ENCODE measurements at places on chromosomes 7 and 10.

DNA sequence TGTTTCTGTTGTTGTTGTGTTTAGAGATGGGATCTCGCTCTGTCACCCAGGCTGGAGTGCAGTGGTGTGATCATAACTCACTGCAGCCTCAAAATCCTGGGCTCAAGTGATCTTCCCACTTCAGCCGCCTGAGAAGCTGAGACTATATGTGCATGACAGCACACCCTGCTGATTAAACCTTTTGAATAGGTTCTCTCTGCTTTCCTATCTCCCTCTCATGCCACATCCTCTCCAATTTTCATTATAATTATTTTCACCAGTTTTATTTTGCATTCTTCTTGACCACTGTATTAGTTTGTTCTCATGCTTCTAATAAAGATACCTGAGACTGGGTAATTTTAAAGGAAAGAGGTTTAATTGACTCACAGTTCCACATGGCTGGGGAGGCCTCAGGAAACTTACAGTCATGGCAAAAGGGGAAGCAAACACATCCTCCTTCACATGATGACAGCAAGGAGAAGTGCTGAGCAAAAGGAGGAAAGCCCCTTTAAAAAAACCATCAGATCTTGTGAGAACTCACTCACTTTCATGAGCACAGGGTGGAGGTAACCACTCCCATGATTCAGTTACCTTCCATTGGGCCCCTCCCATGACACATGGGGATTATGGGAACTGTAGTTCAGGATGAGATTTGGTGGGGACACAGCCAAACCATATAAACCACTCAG lies 12.9 kb downstream of the AGK start:
- peak; percentile 23 for DNase-seq

DNA sequence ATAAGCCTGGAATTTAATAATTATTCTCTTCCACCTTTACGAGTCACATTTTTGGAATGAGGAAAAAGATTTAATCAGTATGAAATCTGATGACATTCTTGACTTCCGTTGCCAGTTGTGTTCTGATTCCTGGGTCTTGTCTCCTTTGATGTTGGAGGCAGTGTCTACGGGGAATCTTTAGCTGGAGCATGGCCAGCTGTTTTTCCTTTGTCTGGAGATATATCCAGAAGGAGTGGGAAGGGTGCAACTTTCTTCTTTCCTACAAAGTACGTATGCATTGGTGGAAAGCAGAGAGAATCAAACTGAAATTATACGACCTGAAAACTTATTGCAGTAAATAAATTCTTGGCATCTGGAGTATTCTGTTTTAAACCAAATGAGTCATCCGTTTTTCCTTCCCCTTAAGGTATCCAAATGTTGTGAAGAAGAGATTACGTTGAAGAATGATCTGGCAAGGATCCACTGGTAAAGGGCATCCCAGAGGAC lies 6.9 kb upstream of the GNG11 start:
- no peak for DNase-seq

DNA sequence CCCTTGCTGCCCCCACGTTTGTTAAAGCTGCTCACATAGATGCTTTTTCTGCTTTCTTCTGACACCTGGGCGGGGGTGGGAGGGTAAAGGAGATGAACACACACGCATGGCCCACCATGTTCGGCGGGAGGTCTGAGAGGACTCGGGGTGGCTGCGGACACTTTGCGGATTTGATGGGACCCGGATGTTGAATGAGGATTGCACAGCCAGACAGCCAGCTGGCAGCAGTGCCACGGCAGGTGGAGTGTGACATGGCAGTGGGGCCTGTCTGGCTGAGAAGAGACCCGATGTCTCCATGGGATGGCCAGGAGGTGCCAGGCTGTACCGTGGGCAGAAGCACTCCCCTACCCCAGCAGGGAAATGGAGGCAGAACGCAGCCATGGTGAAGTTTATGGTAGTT lies 31.2 kb downstream of the PPP2R2D start:
- no peak for DNase-seq

- no peak for DNase-seq
Observed at GRCh38 chr10:26621889-26622711, 75.4 kb upstream of the PDSS1 start.

- DNase-seq: no peak
Observed at GRCh38 chr7:25996006-25996408, 156.0 kb upstream of the NFE2L3 start.

GRCh38 chr10:12484002-12484918 lies 134.9 kb downstream of the CAMK1D start:
- no peak for DNase-seq

- no peak for DNase-seq
Observed at GRCh38 chr7:98474558-98474957, 73.7 kb upstream of the BAIAP2L1 start.

DNA sequence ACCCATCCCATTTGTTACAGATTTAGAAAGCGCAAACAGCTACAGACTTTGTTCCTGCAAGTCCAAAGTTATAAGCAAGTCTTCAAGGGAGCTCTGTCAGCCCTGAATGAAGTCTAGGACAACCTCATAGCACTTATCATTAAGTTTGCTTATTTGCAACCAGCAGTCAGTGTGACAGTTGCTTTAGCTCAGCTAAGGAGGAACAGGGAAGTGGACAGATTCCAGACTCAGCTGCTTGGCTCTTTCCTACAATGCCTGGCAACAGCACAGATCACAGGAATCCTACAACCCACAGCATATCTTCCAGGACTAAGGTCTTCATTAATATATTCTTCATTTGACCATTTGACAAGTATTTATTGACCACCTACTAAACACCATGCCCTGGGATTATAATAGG lies 17.4 kb upstream of the KIF5B start:
- no peak for DNase-seq

- DNase-seq: no peak
Observed at GRCh38 chr7:139594911-139595476, 71.5 kb downstream of the CLEC2L start.

Data from activated T-helper 1 cell treated with anti-CD3 and anti-CD28 coated beads, Interleukin-12 subunit alpha, Interleukin-12 subunit beta, Interleukin-2, Interleukin-4 antibody, amounts not matched to agents 30 ng/mL and 10 ng/mL and 1 ng/mL, durations not matched to agents 14 hours and 24 hours and 36 hours (primary cell).